ENCODE measurements at places on chromosomes 5 and 9. TPM values are rescaled to one million over a fixed set of nuclear protein-coding genes. Genes with fewer than 3 reads are reported as not detected.

- H3K4me1 ChIP-seq: no peaks in the 10 kb centered on the region
- peaks cover 9% of the 10 kb centered on the region for H3K27me3 ChIP-seq
- DNase-seq: no peak
- no peak overlapping the region for H3K4me3 ChIP-seq
- H3K27ac ChIP-seq: no peak overlapping the region
- H3K36me3 ChIP-seq: no peaks in the 10 kb centered on the region
Measured at GRCh38 chr5:79850941-79851340, 140.1 kb downstream of the MTX3 start.

DNA sequence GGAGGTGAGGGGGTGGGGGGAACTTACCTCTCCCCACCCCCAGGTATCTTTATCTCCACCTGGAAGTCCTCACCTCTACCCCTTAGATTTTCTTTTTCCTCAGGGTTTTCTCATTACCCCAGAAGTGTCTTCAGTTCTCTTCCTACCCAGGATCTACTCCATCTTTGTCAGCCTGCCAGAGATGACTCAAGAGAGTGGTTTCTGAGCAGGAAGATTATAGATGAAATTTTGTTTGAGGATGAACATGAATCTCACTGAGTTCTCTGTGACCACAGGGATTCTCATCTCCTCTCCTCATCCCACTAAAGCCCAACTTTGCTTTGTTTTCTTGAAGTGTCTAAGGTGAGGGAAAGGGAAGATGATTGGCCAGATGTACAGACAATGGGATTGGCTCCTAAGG lies 5.2 kb upstream of the HINT2 start:
- no peak for DNase-seq
- H3K27me3 ChIP-seq: no peaks in the 10 kb centered on the region
- H3K4me3 ChIP-seq: no peak overlapping the region
- H3K27ac ChIP-seq: no peak overlapping the region

Gene GPR150
- 0.13 TPM for total RNA-seq

Gene FBP2
- total RNA-seq: 0.21 TPM

Gene CD274
- total RNA-seq: 0.62 TPM

GRCh38 chr9:14434158-14434504 lies 120.2 kb upstream of the NFIB start:
- no peak overlapping the region for H3K27ac ChIP-seq
- H3K36me3 ChIP-seq: no peaks in the 10 kb centered on the region
- peaks cover 32% of the 10 kb centered on the region for H3K4me1 ChIP-seq
- no peak for DNase-seq
- no peaks in the 10 kb centered on the region for H3K27me3 ChIP-seq

Gene PRLR
- total RNA-seq: not detected

Gene HMMR
- total RNA-seq: 64.8 TPM
